ENCODE measurements at places on chromosomes 5 and 9.
A peak's percentile ranks its signal among the peaks of the same experiment; 100 is the strongest.

- DNase-seq, result no peak
Measured at GRCh38 chr5:98510143-98510985, 263.1 kb upstream of the RGMB start.

DNA sequence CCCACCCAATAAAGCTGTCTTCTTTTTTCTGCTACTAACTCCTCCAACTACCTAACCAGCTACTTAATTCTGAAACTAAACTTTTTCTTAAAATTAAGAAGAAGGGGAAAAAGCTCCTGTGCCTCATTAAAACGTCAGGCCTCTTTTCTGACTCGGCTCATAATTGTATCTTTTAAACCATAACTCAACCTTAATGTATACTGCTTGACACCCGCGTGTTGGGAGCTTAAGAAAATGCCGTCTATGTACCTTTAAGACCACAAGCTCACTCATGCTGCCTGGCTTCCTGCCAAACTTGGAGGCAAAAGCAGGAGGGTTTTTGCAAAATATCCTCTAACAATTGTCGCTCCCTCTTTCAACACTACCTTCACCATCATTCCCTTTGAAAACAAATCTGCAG, 5.0 kb downstream of the EBF1 start:
- DNase-seq, result peak; percentile 62

DNA sequence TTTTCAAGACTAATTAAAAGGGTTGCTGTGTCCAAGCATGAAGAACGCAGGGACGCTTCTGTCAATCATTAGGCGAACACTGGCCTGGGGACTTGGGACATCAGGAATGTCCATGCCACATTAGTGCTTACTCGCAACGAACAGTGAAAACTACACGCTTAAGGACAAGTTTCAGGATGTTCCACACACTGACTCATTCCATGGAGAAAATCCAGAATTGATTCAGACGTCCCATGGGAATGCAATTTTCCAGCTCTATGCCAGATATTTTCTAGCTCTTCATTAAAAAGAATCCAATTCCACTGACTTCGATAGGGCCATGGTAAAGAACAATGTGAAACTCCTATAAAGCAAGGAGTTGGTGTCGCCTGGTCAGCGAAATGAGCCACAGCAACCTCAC, 98.2 kb downstream of the CAMSAP1 start:
- no peak for DNase-seq

- no peak for DNase-seq
Measured at GRCh38 chr9:6243746-6244145, 28.1 kb downstream of the IL33 start.

DNA sequence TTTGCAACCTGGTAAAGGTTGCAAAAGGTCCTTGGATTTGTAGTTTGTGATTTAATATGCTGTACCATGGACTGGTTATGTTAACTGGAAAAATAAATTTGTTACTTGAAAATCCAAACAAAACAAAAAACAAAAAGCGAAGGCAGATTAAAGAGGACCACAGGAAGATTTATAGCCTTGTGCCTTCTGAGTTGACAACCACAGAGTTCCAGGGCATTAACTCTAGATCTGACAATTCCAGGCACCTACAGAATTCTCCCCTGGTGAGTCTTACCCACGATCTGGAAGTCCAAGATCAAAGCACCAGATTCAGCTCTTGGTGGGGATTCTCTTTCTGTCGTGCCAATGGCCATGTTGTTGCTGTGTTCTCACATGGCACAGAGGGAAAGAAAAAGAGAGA, 107.9 kb upstream of the SELENOP start:
- no peak for DNase-seq

Data from activated naive CD8-positive, alpha-beta T cell treated with anti-CD3 and anti-CD28 coated beads, Interleukin-2, amount 50 U/mL, for 24 hours (primary cell).